ENCODE measurements at places on chromosomes 4 and X.

DNA sequence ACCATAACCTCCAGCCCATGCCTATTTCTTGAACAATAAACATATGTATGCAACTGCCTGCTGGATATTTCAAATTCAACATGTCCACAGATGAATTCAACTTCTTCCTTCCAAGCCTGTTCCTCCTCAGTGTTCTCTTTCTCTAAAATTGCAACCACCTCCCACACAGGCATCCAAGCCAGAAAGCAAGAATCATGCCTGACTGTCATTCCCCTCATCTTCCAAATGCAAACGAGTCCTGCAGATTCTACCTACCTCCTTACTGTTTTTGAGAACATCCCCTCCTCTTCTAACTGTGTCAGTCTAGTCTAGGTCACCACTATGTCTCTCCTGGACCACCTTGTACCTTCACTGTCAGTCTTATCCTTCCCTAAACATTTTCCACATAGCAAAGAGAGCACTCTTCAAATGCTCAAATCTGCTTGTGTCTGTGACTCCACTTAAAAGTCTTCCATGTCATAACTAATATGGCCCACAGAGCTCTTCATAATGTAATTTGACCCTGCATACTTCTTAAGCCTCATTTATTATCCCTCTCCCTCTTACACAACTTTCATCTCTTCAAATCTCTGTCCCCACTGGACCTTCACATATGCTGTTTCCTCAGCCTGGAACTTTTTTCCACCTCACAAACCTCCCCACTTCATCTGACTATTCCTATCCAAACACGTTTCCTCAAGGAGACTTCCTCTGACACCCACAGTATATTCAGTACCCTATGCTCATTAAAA, 25.7 kb downstream of the MAPK10 start:
- no peak for DNase-seq

DNA sequence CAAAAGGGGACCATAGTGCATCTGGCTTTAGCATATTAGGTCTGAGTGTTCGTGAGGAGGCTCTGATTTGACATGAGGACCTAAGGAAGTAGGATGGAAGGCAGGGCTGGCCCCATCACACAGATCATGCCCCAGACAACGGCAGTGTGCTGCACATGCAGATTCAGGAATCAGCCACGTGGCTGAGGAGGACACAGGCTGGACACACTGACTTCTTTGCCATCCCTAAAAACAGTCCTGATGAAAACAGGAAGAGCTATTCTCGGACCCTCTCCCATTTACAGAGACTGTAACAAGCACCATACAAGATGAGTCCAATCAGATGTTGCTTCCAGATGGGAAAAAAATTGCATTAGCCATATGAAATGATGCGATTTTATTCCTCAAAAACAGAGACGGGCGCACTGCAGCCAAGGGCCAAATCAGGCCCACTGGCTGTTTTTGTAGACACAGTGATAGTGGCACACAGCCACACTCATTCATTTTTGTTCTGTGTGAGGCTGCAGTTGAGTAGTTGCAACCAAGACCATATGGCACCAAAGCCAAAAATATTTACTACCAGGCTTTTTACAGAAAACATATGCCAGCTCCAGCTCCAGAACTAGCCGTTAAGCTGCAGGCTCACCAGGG, 41.0 kb downstream of the ACSL1 start:
- no peak for DNase-seq

DNA sequence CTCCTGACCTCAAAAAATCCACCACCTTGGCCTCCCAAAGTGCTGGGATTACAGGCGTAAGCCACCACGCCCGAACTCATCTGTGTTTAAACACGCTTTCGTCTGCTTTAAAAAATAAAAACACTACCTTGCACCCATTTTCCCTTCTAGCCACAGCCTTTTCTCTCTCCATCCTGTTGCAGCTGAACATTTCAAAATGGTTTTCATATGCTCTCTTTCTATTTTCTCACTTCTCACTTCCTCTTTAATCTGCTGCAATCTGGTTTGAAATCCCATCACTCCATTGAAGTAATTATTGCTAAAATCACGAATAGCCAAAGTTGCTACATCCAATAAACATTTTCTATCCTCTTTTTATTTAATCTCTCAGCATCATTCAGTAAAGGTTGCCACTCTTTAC, 70.0 kb downstream of the DCHS2 start:
- DNase-seq, result no peak

DNA sequence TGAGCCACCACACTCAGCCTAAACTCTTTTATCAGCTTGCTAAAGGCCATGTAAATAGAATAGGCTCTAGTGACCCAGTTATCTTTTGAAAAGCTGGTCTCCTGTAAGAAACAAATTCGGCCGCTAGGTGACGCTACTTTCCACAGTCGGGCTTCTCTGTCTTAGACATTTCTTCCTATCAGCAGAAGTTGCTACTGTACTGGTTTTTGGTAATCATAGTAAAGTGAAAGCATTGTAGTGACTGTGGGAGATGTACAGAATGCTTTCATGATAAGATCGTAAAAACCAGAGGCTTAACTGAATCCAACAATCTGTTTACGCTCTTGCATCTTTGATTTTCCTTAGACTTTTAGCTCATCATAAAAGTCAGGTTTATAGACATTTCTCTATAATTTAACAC, 82.6 kb downstream of the GK start:
- peak; percentile 44 for DNase-seq

GRCh38 chr4:3344104-3344503, 51.3 kb downstream of the RGS12 start:
- DNase-seq, result no peak

- DNase-seq, result peak; percentile 60
Measured at GRCh38 chr4:48653217-48654014, 126.7 kb downstream of the FRYL start.

DNA sequence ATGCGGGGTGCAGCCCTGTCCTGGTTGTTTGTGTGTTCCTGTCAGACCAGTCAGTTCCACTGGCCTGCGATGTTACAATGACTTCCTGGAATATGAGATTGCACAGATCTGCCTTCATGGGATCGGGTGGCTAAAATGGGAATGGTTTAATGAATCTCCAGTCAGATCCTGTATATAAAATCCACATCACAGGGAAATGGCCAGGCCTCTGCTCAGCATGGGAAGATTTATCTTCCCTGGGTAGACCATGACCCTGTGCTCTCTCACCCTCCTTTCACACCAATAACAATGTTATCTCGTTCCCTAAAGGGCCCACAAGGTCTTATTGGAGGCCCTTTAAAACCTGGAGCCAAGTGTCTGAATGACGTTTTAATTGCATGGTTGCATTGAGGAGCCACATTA, 307.4 kb downstream of the RAB28 start:
- DNase-seq, result no peak

GRCh38 chr4:26080870-26081628, 167.0 kb downstream of the SMIM20 start:
- DNase-seq, result no peak

DNA sequence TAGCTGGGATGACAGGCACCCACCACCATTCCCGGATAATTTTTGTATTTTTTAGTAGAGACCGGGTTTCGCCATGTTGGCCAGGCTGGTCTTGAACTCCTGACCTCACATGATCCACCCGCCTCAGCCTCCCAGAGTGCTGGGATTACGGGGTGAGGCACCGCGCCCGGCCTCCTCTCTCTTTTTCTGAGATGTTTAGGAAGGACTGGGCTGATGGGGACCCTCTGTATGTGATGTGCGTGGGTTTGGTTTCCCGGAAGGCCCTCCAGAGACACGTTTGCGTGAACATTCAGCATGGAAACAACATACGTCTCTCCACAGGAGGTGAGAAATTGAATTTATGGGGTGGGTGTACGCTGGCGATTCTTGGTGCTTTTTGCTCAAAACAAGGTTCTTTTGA, 18.6 kb downstream of the SHOX start:
- no peak for DNase-seq

- DNase-seq, result no peak
Measured at GRCh38 chr4:73415807-73416238, 11.7 kb downstream of the ALB start.

- peak; percentile 18 for DNase-seq
Measured at GRCh38 chr4:128512161-128512560, 224.5 kb upstream of the PGRMC2 start.
